ENCODE measurements at places on chromosomes 3 and 15.

- DNase-seq = no peak
Measured at GRCh38 chr3:9108876-9109567, 140.4 kb downstream of the SRGAP3 start.

DNA sequence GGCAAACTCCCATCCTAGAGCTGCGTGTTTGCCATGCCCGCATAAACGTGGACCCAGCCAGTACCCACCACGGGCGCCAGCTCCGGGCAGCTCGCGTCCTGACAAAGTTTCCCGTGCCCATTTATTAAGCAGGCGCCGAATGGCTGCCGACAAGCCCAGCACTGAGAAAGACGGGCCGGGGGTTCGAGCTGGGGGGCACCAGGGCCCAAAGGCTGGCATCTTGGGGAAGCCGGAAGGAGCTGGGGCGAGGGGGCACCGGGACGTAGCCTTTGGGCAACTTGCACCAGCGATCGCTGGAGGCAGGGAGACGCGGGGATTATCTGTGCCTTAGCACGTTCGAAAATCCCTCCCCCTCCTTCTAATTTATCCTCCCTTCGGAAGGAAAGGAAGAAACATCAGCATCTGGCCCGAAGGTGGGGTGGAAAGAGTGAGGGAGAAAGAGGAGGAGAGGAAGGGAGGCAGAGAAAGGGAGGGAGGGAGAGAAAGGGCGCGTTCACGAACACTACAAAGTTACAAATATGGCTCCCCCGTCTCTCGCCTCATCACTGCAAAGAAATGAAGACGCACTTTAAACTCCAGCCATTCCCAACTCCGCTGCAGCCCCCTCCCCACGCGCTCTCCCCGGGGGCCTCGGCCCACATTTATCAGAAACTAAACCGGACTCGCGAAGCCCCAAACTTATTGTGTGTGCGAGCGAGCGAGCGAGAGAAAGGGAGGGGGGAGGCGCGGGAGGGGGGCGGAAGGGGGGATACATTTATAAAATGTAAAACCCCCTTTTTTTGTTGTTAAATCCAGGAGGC lies 1.0 kb downstream of the ANP32A start:
- DNase-seq = peak; percentile 10

GRCh38 chr3:134885877-134886621 lies 91.0 kb downstream of the EPHB1 start:
- DNase-seq = no peak

DNA sequence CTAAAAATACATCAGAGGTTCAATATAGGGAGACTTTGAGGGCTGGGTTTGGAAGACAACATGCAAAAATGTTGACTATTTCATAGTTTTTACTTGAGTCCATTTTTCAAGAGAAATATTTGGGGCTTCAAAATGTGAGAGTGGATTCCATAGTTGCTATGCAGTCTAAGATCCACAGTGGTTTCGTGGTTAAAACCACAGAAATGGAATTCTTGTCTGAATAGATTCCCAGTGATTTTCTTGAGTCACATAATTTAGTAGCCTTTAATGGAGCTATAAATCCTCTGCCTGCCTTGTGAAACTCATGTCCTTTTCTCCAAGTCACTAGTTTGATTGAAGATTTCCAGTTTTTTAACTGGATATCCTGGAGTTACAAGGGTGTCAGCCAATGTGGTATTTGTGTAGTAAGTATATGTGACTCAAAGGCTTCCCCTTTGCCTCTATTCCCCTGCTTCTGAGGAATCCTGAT lies 94.7 kb upstream of the RBMS3 start:
- DNase-seq = no peak

- DNase-seq = no peak
Measured at GRCh38 chr3:138359919-138360868, 11.8 kb downstream of the MRAS start.

DNA sequence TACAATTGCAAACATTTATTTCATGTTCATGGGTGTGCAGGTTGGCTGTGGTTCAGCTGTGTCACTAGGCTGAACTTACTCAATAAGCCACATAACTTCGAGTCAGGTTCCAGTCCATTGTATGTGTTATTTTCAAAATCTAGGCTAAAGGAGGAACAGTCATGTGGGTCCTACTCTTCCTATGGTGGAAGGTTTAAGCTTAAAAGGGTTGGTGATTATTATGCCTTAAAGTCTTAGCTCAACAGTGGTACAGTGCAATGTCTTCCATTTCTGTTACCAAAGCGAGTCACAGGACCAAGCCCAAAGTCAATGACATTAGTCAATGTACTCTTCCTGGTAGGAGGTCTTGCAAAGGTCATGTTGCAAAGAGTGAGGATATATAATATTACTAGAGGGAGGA lies 78.2 kb downstream of the ATG7 start:
- DNase-seq = no peak

- no peak for DNase-seq
Measured at GRCh38 chr3:151327571-151328198, 1.7 kb downstream of the P2RY13 start.

DNA sequence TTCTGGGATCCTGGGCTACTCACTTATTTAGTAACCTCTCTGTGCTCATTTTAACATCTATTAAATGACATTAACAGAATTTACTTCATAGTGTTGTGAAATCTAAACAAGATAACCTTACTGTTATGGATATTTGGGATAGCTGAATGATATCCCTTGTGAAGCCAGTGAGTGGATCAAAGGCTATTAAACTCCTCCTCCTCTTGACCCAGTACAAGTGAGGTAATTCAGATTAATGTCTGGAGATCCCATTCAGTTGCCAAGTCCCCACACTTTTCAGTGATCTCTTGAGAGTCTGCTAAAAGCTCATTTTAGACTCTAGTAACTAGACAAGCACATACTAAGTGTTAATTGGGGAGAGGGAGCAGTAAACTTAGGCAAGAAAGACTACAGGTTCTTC lies 2.5 kb upstream of the ANKRD28 start:
- no peak for DNase-seq
